Kidney epithelial cell (primary cell): ENCODE measurements at places on chromosomes 7 and 10.

GRCh38 chr7:121572615-121573014 lies 176.5 kb upstream of the FAM3C start:
- no peak for DNase-seq

GRCh38 chr10:48523212-48523819 lies 81.6 kb downstream of the ARHGAP22 start:
- DNase-seq, result peak; percentile 18

GRCh38 chr10:7194571-7194970 lies 216.3 kb downstream of the SFMBT2 start:
- DNase-seq, result no peak

DNA sequence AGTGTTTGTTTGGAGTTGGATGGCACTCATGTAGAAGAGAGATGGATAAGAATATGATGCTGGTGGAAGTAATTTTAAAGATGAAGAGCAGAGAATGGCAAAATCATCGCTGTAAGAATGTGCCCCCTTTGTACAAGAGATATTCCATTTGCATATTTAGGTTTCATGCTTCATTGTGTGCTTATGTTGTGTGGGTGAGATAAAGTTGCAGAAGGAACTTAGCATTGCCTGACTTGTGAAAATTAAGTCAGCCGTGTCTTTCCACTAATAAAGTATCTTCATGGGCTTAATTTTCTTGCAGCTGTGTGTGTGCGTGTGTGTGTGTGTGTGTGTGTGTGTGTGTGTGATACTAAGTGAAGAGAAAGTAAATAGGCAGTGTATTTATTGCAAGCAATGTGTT lies 381.9 kb downstream of the OTUD1 start:
- DNase-seq, result no peak

- DNase-seq, result no peak
Measured at GRCh38 chr10:5079836-5080235, 14.4 kb upstream of the AKR1C3 start.
